Right ventricle myocardium inferior (tissue), 1 donor: ENCODE measurements at places on chromosomes 1 and 21. TPM values are rescaled to one million over a fixed set of nuclear protein-coding genes. Genes with fewer than 3 reads are reported as not detected.

The SLC16A4 gene
- 2.6 TPM for total RNA-seq

- DNase-seq = no peak
Observed at GRCh38 chr1:172447641-172448040, 3.8 kb upstream of the PIGC start.

DNA sequence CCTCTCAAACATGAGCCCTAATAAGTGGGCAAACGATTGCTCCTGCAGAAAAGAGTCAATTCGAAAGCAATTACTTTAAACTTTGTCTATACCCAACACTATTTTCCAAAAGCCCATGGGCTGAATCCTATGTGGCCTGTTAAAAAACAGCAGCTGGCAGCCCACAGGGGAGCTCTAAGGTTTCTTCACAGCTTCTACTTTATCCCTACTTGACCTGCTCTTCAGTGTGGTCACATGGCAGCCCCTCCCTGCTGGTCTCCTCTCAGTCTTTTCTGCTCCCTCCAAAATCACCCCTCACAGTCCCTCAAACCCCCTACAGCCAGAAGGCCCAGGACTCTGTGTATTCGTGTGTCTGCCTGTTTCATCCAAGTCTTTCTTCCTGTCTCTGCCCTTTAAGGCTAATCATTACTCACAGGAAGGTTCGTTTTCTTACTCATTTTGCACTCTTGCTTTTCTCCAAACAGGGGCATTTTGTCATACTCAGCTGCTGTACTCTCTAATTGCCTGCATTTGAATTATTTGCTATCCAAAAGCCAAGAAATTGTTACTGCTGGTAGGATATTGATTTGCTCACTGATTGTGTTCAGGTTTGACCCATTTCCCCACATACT, 62.4 kb upstream of the FAM3B start:
- no peak for DNase-seq

The NTRK1 gene
- total RNA-seq = 2.4 TPM

The ALX3 gene
- total RNA-seq = not detected

The FCAMR gene
- not detected for total RNA-seq

GRCh38 chr1:160795951-160796383, at the start of gene LY9:
TSS of gene LY9 (plus strand) at chr1:160796174. CDS start at chr1:160796188, 14 bp downstream.
- no peak for DNase-seq

The CFHR1 gene
- not detected for total RNA-seq

DNA sequence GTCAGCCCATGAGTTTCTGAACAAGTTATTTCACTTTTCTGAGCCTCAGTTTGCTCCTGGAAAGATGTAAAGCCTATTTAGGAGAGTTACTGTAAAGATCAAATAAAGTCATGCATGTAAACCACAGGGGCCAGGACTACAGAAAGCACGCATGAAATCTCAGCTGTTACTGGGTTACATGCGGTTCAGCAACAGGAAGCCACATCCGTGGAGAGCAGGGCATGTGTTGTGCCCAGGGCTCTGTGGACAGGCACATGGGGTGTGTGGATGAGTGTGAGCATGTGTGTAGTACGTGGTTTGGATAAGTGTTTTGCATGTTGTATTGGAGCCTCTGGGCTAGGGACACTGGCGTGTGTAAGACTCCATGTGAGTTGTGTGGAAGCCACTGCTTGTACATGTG, 2.2 kb upstream of the EPHA2 start:
- DNase-seq = no peak

- no peak for DNase-seq
Observed at GRCh38 chr1:94773931-94774422, 46.2 kb upstream of the SLC44A3 start.

DNA sequence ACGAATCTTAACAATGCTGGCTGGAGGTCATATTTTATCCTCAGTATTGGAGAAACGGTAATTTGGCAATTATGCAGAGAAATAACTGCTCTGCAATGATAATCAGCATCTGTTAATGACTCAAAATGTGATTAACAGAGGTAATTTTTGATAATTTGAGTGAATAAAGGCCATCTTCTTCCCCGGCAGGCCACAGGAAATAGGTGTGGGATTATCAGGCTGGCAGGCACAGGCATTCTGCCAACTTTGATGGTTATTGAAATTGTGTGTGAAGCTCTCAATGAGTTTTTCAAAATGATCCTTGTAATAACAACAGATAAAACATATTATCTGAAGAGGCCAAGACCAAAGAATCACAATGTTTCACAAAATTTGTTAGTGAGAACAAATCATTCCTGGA, 309.0 kb downstream of the PTGER3 start:
- DNase-seq = no peak

GRCh38 chr1:40710581-40711315, 19.2 kb downstream of the NFYC start:
- DNase-seq = no peak

The ANGPTL1 gene
- 11.5 TPM for total RNA-seq

- no peak for DNase-seq
Observed at GRCh38 chr1:20058531-20058930, 11.5 kb upstream of the PLA2G5 start.

DNA sequence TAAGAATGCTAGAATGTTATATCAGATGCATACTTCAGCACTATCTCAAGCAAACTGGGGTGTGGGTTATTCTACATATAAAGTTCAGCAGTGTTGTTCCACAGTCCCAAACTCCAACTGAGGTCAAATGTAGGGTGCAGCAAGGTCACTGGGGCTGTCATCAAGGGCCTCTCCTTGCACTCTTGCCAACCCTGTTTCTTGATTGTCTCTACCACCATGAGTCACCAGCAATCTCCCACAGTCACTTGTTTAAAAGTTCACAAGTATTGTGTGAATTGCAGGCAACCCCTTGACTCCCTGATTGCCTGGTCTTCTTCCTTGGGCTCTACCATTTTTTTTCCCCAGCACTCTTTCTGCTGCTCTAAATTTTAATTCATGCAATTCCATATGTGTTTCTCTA, 10.6 kb downstream of the METTL18 start:
- DNase-seq = no peak

GRCh38 chr1:197770243-197770642, 5.0 kb downstream of the DENND1B start:
- no peak for DNase-seq

The FMO3 gene
- total RNA-seq = 1.3 TPM

GRCh38 chr1:234746798-234747196, 136.8 kb upstream of the IRF2BP2 start:
- DNase-seq = no peak

- DNase-seq = no peak
Observed at GRCh38 chr1:62539028-62539447, 58.3 kb upstream of the ANGPTL3 start.

The DMRTA2 gene
- not detected for total RNA-seq

GRCh38 chr21:37580666-37581065, 214.1 kb downstream of the DYRK1A start:
- no peak for DNase-seq

GRCh38 chr1:20078171-20078651, 8.2 kb downstream of the PLA2G5 start:
- DNase-seq = no peak

GRCh38 chr1:98001764-98002163, 80.9 kb upstream of the DPYD start:
- no peak for DNase-seq

The ASPM gene
- total RNA-seq = 0.35 TPM

DNA sequence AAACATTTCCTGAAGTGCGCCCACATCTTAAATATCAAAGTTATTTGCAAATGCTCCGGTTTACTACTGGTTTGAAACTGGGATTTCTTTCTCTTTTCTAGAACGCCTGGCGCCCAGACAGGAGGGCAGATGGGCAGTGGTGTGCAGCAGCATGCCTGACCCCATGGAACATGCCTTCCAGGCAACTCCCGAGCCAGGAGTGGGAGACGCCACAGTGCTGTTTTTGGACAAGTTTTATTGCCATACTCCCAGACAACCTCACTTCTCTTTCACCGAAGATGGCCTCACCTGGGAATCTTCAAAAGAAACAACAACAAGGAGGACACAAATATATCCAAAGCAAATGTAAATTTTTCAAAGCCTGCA, 21.5 kb downstream of the UBE2G2 start:
- no peak for DNase-seq

DNA sequence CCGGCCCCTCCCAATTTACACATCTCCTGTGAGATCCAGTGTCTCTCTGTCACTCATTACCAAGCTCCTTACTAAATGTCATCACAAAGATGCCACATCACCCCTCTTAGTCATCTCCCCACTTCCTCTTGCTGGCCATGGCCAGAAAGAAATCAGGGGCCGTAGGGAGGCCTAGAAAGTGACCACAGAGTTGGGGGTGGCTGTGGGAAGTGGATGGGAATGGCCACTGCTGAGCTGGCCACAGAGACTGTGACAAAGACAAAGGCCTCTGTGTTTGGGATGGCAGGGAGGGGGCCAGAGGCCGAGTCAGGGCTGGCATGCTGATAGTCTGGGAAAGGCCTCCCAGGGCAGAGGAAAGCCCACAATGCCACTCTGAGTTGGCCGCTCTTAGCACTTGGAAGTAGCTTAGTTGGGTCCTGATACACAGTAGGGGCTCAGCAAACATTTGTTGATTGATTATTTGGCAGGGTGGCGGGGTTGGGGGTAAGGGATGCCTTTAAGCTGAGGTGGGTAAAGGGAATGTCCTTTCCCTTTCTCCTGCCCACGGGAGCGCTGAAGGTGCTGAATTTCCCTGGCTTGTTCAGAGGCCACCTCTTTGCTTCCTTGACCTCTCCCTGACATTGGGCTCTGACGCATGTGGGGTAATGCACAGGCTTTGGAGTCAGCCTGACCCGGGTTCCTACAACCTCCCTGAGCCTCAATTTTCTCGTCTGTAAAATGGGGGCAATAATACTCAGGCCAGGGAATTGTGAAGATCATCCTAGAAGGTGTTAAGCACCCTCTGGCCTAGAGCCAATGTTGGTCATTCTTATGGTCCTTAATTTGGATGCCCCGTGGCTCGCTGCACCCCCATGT, 13.2 kb downstream of the NAV1 start:
- DNase-seq = no peak

- DNase-seq = no peak
Observed at GRCh38 chr1:153058826-153059784, 1.8 kb upstream of the SPRR2A start.

DNA sequence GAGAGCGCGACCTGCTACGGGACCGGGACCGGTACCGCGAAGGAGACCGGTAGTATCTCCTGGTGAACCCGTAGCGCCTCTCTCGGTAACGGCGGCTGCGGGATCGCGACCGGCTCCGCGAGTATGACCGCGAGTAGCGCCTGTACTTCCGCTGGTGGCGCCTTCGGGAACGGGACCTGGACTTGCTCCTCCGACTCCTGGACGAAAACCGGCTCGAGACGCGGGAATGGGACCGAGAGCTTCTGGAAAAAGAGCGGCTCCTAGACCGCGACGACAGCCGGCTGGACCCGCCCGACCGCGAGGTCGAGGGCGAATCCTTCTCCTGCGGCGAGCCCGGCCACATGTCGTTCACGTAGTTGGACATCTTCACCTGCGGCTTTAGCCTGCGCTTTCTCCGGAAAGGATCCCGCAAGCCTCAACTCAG, 642 bp downstream of the RSRP1 start:
- DNase-seq = no peak

DNA sequence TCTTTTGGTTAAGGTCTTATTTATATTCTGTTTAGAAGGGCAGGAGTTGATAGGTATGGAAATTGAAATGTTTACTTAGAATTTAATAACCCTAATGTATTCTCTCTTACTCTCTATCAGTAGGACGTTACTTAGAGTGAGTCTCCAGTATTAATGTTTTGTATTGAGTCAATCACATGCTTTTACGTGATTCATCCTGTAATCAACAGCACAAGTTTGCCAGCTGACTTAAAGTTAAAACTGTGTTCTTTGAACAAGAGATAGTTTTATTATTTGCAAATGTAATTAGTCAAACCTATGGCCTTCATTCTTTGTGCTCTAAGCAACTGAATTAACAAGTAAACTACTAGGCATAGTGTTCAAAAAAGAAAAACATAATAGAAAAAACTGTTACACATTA, 57.3 kb downstream of the PKN2 start:
- DNase-seq = no peak

The CD53 gene
- 17.2 TPM for total RNA-seq

The SORT1 gene
- 121 TPM for total RNA-seq

The MROH9 gene
- not detected for total RNA-seq

- DNase-seq = no peak
Observed at GRCh38 chr1:242447689-242448088, 76.8 kb downstream of the PLD5 start.

- DNase-seq = no peak
Observed at GRCh38 chr1:53331446-53332185, 3.7 kb upstream of the LRP8 start.

GRCh38 chr1:116324411-116324810, 48.6 kb upstream of the ATP1A1 start:
- no peak for DNase-seq

The ADAMTS5 gene
- 3.6 TPM for total RNA-seq

- no peak for DNase-seq
Observed at GRCh38 chr1:36894824-36895223, 139.5 kb downstream of the GRIK3 start.

The CAMK2N1 gene
- total RNA-seq = 11.8 TPM

- DNase-seq = no peak
Observed at GRCh38 chr1:72918940-72919339, 636.6 kb upstream of the NEGR1 start.

The DLGAP3 gene
- total RNA-seq = 0.22 TPM

GRCh38 chr1:232574889-232575762, 54.8 kb downstream of the SIPA1L2 start:
- DNase-seq = no peak

GRCh38 chr1:29973406-29973805, 737.1 kb downstream of the PTPRU start:
- no peak for DNase-seq

The RGS8 gene
- total RNA-seq = not detected

DNA sequence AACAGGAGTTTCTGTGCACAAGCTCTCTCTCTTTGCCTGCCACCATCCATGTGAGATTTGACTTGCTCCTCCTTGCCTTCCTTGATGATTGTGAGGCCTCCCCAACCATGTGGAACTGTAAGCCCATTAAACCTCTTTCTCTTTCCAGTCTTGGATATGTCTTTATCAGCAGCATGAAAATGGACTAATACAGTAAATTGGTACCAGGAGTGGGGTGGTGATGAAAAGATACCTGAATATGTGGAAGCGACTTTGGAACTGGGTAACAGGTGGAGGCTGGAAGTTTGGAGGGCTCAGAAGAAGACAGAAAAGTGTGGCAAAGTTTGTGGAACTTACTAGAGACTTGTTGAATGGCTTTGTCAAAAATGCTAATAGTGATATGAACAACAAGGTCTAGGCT, 69.1 kb upstream of the VANGL1 start:
- DNase-seq = no peak

DNA sequence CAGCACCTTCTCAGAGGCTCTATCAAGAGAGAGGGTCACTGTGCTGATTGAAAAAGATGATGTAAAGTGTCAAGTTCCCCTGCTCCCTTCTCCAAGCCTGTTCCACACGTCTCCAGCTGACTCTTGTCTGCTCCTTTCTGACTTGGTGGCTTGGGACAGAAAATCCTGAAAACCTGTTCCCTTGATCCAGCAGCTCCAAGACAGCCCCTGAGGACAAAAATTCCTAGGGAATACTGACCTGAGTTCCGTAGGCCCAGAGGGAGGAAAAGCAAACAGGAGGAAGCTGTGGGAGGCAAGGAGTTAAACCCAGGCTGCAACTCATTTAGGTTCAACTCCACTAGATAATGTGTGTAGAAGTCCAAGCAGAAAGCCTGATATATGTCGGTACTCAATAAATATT, 42.1 kb upstream of the ATP2B4 start:
- DNase-seq = no peak

- DNase-seq = no peak
Observed at GRCh38 chr1:19257178-19257914, 5.7 kb downstream of the MRTO4 start.
